ACHN (cell line): ENCODE measurements at places on chromosomes 2 and 18.
A peak's percentile ranks its signal among the peaks of the same experiment; 100 is the strongest.

DNA sequence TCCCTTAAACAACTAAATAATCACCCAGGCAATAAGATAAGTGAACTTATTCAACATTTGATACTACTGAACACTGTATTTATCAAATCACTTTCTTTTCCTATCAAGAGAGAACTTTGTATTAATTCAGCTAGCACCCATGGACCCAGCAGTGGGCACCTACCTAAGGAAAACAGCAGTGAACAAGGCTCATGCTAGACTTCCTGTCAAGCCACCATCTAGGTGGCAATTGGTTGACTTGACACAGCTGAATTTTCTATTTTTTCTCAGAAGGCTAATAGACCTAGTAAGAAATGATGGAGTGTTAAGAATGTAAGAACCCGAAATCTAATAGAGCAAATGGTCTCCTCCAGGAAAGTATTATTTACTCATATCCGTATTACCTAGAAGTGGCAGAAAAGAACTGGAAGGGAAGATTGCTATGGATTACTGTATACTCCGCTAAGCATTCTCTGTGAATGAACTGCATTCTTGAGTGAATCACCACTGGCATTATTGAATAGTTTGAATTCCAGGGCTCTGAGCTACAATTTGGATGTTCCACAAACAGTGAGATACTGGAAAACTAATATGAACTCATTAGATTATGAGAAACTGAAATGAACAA is 988.2 kb upstream of the CDH2 start:
- DNase-seq, result peak; percentile 93

GRCh38 chr2:203871371-203871983 is 3.9 kb downstream of the CTLA4 start:
- no peak for DNase-seq

DNA sequence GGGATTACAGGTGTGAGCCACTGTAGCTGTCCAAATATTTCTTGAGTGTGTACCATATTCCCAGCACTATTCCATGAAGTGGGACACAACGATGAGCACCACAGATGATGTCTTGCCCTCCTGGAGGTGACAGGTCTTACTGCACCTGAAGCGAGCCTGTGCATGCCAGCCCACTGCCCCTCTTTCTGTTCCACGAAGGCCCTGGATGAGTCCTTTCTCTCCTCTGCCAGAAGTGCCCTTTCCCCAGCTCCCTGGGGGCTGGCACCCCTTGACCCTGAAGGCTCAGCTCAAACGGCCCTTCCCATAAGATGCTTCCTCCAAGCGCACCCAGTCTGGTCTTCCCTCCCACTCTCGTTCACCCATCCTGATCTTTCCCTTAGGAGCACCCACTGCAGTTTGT is 5.5 kb downstream of the ATP6V1B1 start:
- DNase-seq, result no peak

DNA sequence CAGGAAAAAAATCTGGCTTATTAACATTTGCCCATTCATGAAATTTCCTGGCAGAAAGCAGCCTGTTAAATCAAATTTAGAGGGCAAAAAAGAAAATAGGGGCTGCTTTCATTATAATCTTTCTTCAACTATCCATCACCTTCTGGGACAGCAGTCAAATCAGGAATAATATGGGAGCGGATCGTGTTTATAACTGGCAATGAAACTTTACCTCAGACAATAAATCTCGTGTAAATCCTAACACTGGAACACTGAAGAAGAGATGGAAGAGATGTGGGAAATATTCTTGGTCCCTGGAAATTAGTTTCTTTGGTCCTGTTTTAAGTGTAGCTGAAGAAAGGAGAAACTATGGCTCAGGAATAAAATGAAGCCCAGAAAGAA is 77.5 kb upstream of the SERTAD2 start:
- DNase-seq, result no peak

- no peak for DNase-seq
Observed at GRCh38 chr2:241035142-241035817, 36.9 kb downstream of the SNED1 start.

- DNase-seq, result peak; percentile 71
Observed at GRCh38 chr2:134727385-134727784, 8.6 kb upstream of the TMEM163 start.

DNA sequence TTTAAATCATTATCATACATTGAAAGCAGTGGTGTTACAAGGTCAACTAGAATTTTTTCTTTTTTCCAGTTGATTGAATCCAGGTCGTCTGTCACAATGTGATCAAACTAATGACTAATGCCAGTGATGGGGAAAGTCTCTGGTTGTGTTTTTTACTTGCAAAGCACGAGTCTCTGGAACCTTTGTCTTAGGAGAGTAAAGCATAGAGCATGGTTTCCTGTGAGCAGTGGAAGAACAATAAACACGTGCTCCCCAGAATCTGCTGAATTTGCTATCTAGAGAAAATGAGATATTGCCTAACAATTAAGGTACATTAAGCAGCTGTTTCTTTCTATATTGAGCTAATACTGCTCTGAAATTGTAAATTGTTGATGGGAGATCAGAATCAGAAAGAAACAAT is 1332.4 kb upstream of the TMEFF2 start:
- DNase-seq, result no peak

DNA sequence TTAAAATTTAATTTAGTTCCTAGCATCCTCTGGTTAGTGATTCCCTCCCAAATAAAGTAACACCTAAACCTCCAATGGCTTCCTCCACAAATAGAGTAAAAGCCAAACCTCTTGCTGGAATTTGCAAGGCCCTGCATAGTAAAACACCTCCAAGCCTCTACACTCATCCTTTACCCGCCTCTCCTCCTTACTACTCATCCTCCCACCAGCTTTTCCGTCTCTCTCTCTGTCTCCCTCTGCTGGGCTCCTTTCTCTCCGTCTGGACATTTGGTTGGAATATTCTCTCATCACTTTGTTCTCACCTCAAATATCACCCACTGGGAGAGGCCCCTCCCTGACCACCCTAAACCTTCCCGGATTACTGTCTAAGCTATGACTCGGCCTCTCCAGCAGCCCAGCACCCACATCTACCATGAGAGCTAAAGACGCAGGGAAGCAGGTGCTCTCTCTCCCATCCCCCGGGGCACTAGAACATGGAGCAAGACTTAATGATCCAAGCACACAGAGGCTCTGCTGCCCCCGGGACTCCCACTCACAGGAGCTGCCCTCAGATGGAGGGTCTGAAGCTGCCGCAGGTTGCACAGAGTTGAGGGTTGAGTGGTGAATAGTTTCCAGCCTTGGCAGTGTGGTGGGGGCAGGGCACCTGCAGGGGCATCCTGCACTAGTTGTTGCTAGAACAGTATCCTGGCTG is 167.2 kb downstream of the FBXO15 start:
- peak; percentile 43 for DNase-seq

DNA sequence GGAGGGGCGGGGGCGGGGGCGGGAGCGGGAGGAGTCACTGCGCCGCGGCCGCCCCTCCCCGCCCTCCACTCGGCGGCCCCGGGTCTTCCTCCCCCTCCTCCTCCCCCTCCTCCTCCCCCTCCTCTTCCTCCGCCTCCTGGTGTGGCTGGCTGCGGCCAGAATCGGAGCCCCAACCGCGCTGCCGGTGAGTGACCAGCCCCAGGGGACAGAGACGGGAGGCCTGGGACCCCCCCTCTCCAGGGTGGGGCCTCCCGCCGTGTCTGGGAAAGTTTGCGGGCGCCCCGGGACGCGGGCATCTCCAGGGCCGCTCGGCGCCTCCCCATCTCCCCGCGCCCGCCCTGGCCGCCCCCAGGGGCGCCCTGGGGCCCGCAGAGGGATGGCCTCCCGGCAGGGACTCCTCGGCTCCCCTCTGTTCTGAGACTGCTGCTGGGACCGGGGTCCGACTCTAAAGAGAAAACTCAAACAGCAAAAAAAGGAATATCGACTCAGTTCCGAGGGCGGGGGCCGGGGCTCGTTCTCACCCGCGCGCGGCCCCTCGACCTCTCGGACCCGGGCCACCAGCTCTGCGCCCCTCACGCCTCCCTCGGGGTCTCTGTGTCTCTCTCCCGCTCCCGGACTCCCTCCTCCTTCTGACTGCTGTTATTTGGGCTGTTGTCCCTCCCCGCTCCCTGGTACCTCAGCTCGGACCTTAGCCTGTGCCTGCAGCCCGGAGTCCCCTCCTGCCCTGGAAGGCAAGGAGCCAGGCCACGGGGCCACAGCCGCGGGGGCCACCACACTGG is at the start of gene STON1:
TSS of gene STON1 (plus strand) at position 122 of the 779 bp plus-strand sequence. CDS start 50,480 bp downstream, outside the sequence.
- DNase-seq, result peak; percentile 12

DNA sequence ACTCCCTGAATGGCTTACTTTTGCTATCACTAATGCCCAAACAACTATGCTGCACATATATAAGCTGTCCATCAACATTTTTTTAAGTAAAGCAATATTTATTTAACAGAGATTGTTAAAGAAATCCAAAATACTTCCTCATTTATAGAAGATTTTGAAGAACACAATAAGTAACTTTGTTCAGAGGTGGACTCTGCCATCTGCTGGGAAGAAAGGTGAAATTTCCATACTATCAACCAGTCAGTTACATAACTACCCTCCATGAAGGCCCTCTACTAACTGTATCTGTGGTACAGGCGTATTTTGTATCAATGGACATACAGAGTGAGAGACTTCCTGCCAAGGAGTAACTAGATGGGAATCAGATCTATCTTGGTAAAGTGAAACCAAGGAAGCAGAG is 106.0 kb downstream of the DTNB start:
- DNase-seq, result peak; percentile 65

- DNase-seq, result no peak
Observed at GRCh38 chr18:66759050-66759828, 155.3 kb upstream of the CDH19 start.

- DNase-seq, result peak; percentile 84
Observed at GRCh38 chr2:42493468-42494354, at the start of gene KCNG3. Gene KCNG3 (minus strand): TSS chr2:42493982. CDS start chr2:42493501, 481 bp downstream.

GRCh38 chr2:103289105-103289725 is 527.4 kb downstream of the TMEM182 start:
- DNase-seq, result peak; percentile 42

DNA sequence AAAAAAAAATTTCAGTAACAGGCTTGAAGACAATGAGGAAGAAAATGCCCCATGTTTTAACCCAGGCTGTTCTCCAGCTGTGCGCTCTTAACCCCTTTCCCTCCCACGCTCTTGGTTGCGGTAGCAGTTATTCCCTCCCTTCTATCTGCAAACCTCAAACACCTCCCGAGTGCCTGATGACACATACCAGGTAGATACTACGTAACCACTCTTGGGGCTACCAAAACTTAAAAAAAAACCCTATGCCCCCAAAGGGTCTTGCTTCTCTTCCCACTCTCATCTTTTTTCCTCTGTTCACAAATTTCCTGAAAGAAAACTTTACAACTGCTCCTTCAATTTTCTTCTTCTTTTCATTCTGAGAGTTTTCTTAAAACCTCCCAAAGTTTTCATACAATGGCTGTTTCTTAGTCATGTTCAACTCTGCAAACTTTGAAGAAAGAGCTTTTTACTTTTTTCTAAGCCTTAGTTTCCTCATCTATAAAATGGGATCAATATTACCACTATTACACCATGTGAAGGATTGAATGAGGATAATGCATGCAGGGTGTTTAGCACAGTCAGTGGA is 4.9 kb upstream of the DRC1 start:
- DNase-seq, result no peak

- no peak for DNase-seq
Observed at GRCh38 chr2:188181884-188182283, 109.8 kb upstream of the GULP1 start.

DNA sequence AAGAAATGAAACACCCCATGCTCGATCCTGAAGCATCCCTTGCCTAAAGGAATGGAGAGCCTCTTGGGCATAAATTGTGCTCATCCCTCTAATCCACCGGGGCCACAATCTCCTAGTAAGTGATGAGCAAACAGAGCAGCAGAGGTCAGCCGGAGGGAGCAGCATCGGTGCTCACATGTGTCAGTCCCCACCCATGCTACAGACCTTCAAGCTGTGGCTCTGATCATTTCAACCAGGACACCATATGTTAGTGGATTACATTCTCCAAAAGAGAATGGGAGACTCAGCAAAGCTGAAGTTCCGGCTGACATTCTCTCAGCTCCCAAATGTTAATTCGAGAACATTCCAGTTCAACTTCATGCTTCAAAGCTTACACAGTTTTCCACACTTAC is 75.6 kb downstream of the AAK1 start:
- DNase-seq, result no peak

DNA sequence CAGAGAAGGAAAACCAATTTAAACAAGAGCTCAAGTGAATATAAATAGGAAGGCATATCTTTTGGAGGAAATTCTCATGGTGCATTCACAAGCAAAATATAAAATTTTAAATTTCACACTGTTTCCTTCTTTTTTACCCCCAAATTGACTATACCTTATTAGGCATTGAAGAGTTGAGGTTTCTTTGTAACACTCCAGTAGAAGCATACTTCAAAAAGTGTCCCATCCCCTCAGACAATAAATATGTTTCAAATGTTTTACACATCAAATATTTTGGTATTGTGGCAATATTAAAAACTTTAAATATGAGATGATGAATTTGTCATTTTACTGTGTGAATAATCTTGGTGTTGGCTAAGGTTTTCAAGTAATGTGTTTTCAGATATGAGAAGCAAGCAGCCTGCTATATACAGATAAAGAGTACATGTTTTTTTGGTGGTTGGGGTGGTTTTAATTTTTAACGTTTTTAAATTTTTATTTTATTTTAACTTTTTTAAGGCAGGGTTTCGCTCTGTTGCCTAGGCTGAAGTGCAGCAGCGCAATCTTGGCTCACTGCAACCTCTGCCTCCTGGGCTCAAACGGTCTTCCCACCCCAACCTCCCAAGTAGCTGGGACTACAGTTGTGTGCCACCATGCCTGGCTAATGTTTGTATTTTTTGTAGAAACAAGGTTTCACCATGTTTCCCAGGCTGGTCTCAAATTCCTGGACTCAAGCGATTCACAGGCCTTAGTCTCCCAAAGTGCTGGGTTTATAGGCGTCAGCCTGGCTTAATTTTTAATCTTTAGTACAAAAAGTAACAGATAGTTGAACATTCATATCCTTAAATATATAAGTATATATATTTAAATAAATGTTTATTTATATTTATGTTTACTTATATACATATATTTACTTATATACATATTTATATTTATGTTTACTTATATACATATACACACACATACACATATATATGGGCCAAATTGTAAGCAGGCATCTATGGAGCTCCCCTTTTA is 36.5 kb upstream of the DLX1 start:
- no peak for DNase-seq

GRCh38 chr2:59276033-59276432 is 1034.9 kb upstream of the FANCL start:
- peak; percentile 19 for DNase-seq

DNA sequence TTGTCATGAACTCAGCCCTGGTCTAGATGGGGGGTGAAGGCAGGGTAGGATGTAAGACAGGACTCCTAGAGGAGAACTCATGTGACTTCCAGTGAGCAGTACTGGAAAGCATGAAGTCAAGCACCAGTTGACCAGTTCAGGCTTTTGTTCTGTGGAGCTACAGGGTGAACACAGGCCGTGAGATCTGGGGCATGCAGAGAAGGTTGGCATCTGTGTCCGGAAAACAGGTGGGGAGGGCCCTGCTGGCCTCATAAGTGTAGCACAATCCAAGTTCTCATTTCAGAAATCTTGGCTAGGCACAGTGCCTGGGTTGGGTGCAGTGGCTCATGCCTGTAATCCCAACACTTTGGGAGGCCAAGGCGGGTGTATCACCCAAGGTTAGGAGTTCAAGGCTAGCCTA is 50.9 kb upstream of the SPATS2L start:
- DNase-seq, result no peak

GRCh38 chr18:79399275-79400081 is 3.7 kb downstream of the NFATC1 start:
- DNase-seq, result no peak
